ENCODE measurements at places on chromosomes 16 and 17.

DNA sequence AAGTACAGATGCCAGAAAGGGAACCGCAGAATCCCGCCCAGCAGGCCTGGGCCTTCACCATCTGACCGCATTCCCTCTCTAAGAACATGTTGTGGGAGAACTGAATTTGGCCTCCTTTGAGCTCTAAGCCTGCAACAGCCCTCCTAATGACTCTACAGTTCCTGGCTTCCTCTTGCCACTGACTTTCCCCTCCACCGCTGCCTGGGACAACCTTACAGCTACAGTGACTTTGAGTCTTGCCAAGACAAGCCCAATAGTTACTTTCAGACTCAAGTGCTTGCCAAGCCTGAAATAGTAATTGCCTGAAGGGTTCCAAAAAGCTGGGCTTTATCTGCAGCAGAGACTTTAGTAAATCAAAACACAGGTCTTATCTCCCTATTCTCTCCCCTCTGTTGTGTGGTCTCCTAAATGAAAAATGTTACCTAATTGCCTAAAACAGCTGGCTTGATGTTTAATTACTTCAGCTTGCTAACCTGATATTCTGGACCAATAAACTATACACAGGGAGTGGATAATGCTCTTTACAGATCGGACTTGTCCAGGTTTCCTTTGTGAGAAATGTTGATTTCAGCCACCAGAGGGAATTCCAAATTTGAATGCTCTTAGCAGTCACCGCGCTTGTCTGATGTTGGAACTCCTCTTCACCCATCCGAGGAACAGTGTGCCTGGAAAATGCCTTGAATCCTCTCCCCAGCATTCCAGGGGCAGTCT lies 85.1 kb upstream of the TBX2 start:
- DNase-seq, result no peak

GRCh38 chr16:66144641-66145040 lies 221.8 kb upstream of the CDH5 start:
- no peak for DNase-seq

DNA sequence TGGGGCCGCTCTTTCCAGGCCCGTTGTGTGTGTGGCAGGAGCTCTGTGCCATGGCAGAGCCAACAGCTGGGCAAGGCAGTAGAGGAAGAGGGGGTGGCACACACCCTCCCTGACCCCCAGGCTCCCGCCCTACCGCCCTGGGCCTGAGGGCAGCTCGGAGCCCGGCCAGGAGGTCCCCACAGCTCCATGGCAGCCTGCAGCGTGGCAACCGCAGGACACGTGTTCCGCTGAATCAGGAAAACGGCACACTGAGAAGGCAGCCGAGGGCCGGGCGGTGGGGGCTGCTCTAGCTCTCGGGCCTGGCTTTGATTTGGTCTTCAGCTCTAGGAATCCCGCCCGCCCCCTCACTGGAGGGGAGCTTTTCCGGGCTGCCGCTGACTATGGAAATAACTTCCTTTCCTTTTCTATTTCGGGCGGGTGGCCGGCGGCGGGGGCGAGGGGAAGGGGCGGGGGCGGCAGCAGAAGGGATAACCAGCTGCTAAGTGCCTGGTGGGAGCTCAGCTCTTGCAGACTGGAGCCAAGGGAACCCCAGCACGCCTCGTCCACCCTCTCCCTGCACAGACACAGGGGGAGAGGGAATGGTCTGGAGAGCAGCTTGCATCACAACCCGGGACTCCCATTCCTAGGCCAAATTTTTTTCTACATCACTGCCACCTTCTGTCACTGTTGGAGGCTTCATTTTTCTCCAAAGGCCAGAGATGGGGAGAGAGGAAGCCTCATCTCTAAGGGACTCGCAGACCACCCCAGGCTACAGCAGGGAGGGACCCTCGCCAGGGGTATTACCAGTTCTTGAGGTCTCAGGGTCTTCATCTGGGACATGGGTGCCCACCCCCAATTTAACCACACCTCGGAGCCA lies 24.8 kb upstream of the MRPS23 start:
- DNase-seq, result peak; percentile 88

DNA sequence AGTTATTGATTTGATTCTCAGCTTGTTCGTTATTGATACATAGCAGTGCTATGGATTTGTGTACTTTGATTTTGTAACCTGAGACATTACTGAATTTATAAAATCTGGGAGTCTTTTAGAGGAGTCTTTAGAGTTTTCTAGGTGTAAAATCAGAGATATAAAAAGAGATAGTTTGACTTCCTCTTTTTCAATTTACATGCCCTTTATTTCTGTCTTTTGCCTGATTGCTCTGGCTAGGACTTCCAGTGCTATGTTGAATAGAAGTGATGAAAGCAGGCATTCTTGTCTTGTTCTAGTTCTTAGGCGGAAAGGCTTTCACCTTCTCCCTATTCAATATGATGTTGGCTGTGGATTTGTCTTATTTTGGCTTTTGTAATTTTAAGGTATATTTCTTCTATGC lies 106.2 kb downstream of the PHKB start:
- no peak for DNase-seq

GRCh38 chr16:20903116-20903898 lies 2.7 kb downstream of the LYRM1 start:
- DNase-seq, result no peak
